Left renal cortex interstitium (tissue), 4 donors: ENCODE measurements at places on chromosomes 6 and 20. TPM values are rescaled to one million over a fixed set of nuclear protein-coding genes. Genes with fewer than 3 reads are reported as not detected.

DZANK1 gene
- polyA plus RNA-seq = 8.1 TPM

EBF4 gene
- polyA plus RNA-seq = 36.5 TPM

DNMT3B gene
- 9.4 TPM for polyA plus RNA-seq

DNA sequence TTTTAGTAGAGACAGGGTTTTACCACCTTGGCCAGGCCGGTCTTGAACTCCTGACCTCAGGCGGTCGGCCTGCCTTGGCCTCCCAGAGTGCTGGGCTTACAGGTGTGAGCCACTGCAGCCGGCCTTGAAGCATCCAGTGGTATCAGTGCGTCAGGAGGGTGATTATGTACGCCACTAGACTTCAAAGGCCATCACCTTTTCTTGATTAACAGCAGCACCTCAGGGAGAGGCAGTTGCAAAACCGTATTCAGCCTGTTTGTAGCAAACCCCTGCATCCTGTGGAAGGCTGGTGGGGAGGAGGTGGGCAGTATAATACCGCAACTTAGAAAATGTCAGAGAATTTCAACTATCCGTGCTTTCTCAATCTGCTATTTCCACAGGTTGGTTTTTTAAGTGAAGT lies 27.3 kb upstream of the SHLD1 start:
- no peak for DNase-seq

DNA sequence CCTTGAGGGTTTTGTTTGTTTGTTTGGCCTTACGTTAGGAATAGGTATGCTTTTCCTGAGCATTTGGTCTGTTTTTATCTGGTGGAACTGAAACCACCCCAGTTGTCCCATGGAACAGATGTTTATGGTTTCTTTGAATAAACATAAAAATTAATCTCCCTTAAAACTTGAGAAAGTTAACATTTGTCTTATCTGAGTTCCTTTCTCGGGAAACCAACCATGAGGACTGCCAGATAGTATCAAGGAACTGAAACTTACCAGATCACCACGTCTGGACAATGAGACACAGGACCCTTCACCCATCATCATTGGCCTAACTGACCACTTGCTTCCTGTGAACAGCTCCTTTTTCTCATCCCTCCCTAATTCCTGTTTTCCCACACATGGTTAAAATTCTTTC lies 15.3 kb upstream of the HECA start:
- DNase-seq = no peak

- no peak for DNase-seq
Observed at GRCh38 chr6:2434116-2434515, 188.7 kb upstream of the GMDS start.

GRCh38 chr6:2435323-2435722 lies 189.9 kb upstream of the GMDS start:
- DNase-seq = no peak

GRCh38 chr6:33827546-33828451 lies 24.0 kb upstream of the MLN start:
- no peak for DNase-seq

DNA sequence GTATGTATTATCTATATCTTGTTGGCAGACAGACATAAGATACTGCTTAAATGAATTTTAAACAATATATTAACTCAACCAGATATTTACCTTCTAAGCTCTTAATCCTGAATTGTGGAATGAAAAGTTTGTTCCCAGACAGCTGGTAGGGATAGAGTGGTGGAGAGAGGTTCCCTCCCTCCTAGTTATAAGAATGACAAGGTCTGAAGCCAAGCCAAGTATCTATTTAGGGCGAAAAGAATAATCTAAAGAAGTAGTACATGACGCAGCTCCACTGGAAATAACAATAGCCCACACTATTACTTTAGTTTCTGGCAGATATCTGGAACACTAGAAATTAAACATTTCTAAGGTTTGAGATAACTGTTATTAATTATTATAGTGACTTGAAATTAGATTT lies 104.3 kb downstream of the AHI1 start:
- no peak for DNase-seq

DNA sequence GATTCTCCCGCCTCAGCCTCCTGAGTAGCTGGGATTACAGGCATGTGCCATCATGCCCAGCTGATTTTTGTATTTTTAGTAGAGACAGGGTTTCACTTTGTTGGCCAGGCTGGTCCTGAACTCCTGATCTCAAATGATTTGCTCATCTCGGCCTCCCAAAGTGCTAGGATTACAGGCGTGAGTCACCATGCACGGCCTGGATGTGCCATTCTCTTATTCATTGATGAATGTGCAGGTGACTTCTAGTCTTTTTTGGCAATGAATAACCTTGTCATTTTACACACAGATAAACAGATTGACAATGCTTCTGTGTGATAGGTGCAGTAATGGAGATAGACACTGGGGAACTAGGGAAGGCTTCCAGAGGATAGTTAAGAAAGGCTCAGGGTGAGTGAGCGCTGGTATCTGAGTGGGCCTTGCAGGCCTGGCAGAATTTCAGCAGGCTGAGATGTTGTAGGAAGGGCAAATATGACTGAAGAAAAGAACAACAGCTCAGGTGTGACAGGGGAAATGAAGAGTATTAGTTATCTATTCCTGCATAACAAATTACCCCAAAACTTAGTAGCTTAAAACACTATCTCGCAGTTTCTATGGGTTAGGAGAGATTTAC lies 23.3 kb downstream of the PPARD start:
- no peak for DNase-seq

DNA sequence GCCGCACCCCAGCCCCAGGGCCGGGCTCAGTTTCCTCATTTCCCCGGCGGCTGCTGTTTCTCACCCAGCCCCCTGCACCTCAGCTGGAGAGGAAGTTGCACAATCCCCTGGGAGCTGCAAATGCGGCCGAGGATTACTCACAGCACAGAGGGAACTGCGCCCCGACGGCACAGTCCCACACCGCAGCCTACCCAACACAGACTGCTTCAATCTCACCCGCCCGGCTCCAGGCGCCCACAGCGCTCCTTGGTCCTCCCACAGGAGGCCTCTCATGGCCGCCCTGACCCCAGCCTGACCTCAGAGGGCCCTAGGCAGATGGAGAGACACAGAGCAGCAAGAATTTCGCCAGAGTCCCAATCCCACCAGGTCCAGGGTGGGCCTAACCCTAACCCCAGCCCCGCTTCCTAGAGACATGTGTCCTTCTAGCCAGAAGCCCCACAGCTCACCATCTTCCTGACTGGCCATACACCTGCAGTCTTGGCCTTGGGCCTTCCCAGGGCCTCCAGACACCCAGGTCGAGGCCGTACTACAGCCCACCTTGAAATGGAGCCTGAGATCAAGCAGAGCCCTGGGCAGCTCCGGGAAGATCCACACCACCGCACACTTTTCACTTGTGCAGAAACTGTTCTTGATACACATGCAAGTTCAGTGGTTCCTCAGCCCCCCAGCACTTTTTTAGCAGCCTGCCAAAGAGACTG lies 11.7 kb downstream of the TFEB start:
- DNase-seq = no peak
